Muscle of leg (tissue), 16 donors: ENCODE measurements at places on chromosomes 2 and 18. TPM values are rescaled to one million over a fixed set of nuclear protein-coding genes. Genes with fewer than 3 reads are reported as not detected.

TMEM247 gene
- total RNA-seq = not detected

- DNase-seq = no peak
- H3K4me3 ChIP-seq = no peak overlapping the region
- H3K27me3 ChIP-seq = no peaks in the 10 kb centered on the region
- H3K4me1 ChIP-seq = no peaks in the 10 kb centered on the region
Observed at GRCh38 chr2:153557211-153557610, 78.6 kb upstream of the RPRM start.

GRCh38 chr2:233079473-233079877, 19.3 kb downstream of the INPP5D start:
- no peaks in the 10 kb centered on the region for H3K36me3 ChIP-seq
- H3K27me3 ChIP-seq = no peaks in the 10 kb centered on the region
- peaks cover 37% of the 10 kb centered on the region for H3K4me1 ChIP-seq
- DNase-seq = no peak
- H3K27ac ChIP-seq = no peak overlapping the region

NEU2 gene
- total RNA-seq = not detected

GRCh38 chr18:11902522-11903292, 5.4 kb downstream of the MPPE1 start:
- peaks cover 22% of the 10 kb centered on the region for H3K36me3 ChIP-seq
- H3K27me3 ChIP-seq = no peaks in the 10 kb centered on the region
- no peak for DNase-seq
- H3K4me3 ChIP-seq = no peak overlapping the region

DNA sequence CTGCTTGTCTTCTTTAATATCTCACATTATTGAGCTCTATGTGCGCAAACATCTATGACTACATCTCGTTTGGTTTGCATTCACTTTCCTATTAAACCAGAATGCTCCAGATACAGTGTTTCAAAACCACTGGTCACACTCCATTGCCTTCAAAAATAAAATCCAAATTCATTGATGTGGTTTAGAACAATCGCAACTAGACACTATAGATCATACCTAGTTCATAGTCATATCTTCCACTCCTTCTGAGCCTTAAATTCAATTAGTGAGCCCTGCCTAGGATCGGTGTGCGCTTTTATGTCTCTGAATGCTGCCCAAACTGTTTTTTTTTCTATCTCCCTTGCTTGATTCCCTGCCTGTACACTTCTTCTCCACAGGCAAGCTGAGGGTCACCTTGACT, 238.5 kb upstream of the RGPD4 start:
- no peak overlapping the region for H3K4me3 ChIP-seq
- H3K27me3 ChIP-seq = no peaks in the 10 kb centered on the region
- no peaks in the 10 kb centered on the region for H3K36me3 ChIP-seq
- H3K4me1 ChIP-seq = peaks cover 4% of the 10 kb centered on the region
- DNase-seq = no peak
- no peak overlapping the region for H3K27ac ChIP-seq

DNA sequence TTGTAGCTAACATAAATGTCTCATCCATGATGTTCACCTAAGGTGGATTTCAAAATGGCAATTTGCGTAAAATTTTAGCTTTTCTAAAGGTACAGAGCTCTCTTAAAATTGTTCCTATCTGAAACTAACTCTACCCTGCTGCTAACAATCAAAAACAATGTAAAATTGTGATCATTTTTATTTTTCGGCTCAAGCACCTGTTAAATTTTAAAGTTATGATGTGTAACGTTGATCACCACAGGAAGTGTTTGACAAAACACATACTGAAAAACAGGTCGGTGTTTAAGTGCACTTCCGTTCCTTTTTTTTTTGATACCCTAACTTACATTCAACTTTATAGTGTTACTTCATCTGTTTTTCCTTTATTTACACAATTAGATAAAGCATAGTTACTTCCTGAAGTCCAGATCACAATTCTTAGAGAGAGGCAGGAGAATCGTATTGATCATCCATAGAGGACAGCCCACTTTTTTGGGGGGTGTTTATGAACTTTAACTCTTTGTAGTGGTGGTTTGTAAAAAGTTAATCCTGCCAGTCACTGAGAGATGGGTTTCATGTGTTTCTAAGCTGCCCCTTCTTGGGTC, 6.0 kb upstream of the NCK2 start:
- H3K27me3 ChIP-seq = no peaks in the 10 kb centered on the region
- no peak overlapping the region for H3K27ac ChIP-seq
- no peak for DNase-seq
- H3K4me1 ChIP-seq = peaks cover 9% of the 10 kb centered on the region
- H3K36me3 ChIP-seq = no peaks in the 10 kb centered on the region

DNA sequence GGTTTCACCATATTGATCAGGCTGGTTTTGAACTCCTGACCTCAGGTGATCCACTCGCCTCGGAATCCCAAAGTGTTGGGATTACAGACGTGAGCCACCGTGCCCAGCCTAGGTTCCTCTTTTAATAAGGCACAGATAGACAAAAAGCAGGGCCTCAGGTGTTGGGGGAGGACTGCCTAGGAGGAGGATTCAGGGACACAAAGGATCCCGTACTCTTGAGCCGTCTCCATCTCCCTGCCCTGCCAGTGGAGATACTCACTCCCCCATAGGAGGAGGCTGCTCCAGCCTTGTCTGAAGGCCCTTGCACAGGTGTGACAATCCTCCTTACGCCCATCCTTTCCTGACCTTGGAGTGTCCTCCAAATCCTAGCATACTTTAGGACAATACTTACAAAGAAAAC, 32.0 kb upstream of the TFCP2L1 start:
- H3K27ac ChIP-seq = no peak overlapping the region
- no peaks in the 10 kb centered on the region for H3K36me3 ChIP-seq
- H3K4me3 ChIP-seq = no peak overlapping the region

DNA sequence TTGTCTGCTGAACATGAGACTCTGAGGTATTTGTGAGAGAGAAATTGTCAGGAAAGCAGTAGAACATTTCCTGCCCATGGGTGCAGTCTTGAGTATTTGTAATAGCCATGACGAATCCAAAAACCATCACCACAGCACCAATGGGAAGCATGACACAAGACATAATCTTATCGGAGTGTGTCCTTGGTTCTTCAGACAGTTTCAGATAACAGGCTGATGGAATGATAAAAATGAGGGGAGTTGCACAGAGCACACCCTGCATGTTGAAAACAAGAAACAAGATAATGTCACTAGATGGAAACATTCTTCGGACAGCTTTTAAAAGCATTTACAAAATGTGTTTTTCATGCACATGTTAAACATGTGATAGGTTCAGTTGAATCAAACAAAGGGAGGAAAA, 56.9 kb downstream of the SLC38A11 start:
- no peak overlapping the region for H3K4me3 ChIP-seq
- no peak for DNase-seq
- no peak overlapping the region for H3K27ac ChIP-seq
- H3K36me3 ChIP-seq = no peaks in the 10 kb centered on the region
- H3K27me3 ChIP-seq = no peaks in the 10 kb centered on the region

NGEF gene
- 1.5 TPM for total RNA-seq

- no peak overlapping the region for H3K27ac ChIP-seq
- DNase-seq = no peak
- H3K27me3 ChIP-seq = peaks cover 40% of the 10 kb centered on the region
- peaks cover 3% of the 10 kb centered on the region for H3K4me1 ChIP-seq
- H3K4me3 ChIP-seq = no peak overlapping the region
Observed at GRCh38 chr2:110737783-110738182, 5.4 kb downstream of the ACOXL start.

SMC6 gene
- 39.7 TPM for total RNA-seq

MC2R gene
- total RNA-seq = 0.18 TPM

GRCh38 chr2:64860276-64860885, 128.8 kb upstream of the SLC1A4 start:
- no peaks in the 10 kb centered on the region for H3K36me3 ChIP-seq
- DNase-seq = no peak
- H3K27ac ChIP-seq = peak overlapping the region; percentile 91
- H3K27me3 ChIP-seq = no peaks in the 10 kb centered on the region

CAMKMT gene
- 4.4 TPM for total RNA-seq

- no peak for DNase-seq
- H3K4me1 ChIP-seq = peaks cover 24% of the 10 kb centered on the region
- H3K36me3 ChIP-seq = no peaks in the 10 kb centered on the region
- peaks cover 4% of the 10 kb centered on the region for H3K27me3 ChIP-seq
Observed at GRCh38 chr2:127574656-127575055, 39.2 kb downstream of the MYO7B start.

DNA sequence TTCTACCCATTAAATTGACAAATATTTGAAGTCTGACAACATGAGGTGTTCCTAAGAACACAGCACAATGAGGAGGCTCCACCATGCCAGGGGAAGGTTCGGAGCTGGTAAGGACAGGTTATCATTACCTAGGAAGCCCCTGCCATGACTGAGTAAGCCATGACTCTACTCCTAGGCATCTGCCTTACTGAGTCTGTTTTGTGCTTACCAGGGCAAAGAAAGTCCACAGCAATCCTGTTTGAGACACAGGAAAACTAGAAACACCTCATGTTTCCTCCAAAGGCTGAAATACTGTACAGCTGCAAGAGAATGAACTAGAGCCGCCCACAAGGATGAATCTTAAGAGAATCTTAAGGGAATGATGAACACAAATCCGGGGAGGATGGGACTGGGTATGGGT, 11.6 kb downstream of the TGFBRAP1 start:
- H3K4me1 ChIP-seq = no peaks in the 10 kb centered on the region
- H3K36me3 ChIP-seq = no peaks in the 10 kb centered on the region
- no peak for DNase-seq

DNA sequence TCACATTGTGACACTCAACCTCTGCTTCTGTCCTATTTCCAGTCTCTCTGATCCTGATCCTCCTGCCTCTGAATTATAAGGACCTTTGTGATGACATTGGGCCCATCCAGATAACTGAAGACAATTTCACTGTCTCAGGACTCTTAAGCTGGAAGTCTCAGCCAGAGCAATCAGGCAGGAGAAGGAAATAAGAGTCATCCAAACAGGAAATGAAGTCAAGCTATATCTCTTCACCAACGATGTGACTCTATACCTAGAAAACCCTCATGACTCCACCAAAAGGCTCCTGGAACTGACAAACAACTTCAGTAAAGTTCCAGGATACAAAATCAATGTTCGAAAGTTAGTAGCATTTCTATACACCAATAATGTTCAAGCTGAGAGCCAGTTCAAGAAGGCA, 29.3 kb upstream of the TWIST2 start:
- H3K36me3 ChIP-seq = no peaks in the 10 kb centered on the region
- H3K4me1 ChIP-seq = no peaks in the 10 kb centered on the region
- H3K27me3 ChIP-seq = peaks cover 21% of the 10 kb centered on the region
- DNase-seq = no peak
- H3K27ac ChIP-seq = no peak overlapping the region
- no peak overlapping the region for H3K4me3 ChIP-seq

EPAS1 gene
- 13.3 TPM for total RNA-seq
